Activated CD4-positive, alpha-beta T cell treated with anti-CD3 and anti-CD28 coated beads, Interleukin-2, amount 50 U/mL, for 48 hours (primary cell): ENCODE measurements at places on chromosomes 12 and 14.

- no peak for DNase-seq
Measured at GRCh38 chr14:100526632-100527031, 60.6 kb downstream of the BEGAIN start.

DNA sequence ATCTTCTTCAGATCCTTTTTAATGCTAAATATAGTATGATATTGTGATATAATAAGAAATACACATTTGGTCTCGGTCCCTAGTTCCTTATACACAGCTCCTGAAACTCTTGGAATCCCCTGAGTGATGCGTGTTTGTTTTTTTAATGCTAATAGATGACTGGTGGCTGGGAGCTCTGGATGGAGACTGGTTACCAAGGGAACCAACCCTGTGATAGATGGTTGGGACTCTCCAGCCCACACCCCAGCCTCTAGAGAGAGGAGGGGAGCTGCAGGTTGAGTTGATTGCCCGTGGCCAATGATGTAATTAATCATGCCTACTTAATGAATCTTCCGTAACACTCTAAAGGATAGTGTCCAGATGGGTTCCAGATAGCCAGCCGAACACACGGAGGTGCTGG lies 140.6 kb downstream of the FBXL14 start:
- DNase-seq = no peak

DNA sequence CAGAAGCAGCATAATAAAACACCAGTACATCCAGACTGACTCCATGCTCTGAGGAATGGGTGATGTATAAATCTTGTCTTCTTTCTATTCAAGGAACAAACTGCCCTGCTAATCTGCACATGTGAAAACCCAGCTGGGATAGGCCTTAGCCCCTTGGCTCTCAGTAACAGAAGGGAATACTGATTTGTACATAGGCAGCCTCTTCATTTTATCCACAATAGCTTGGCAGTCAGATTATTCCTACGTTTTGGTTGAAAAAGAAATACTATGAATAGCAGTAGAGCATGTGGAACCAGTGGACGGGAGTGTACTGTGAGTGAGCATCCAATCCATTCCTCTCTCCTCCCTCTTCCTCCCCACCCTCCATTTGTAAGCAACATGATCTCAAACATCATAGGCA lies 113.5 kb upstream of the ARHGAP5 start:
- no peak for DNase-seq

- no peak for DNase-seq
Measured at GRCh38 chr14:99035712-99036610, 236.0 kb downstream of the BCL11B start.

DNA sequence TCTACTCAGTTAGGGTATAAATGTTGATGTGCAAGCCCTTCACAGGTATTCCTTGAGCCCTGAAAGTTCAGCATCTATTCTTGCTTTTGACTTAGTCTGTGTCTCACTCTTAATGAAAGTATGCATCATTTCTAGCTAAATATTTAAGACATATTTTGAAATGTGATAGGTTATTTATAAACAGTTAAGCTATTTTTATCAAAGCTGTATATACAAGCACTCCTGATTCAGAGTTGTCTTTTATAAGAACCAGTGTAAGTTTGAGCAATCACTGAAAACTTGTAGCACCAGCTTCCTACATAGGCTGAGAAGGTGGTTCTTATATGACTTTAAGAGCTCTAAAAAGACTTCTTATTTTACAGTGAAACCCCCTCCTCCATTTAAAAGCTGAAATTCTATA lies 98.6 kb downstream of the MYF5 start:
- no peak for DNase-seq

DNA sequence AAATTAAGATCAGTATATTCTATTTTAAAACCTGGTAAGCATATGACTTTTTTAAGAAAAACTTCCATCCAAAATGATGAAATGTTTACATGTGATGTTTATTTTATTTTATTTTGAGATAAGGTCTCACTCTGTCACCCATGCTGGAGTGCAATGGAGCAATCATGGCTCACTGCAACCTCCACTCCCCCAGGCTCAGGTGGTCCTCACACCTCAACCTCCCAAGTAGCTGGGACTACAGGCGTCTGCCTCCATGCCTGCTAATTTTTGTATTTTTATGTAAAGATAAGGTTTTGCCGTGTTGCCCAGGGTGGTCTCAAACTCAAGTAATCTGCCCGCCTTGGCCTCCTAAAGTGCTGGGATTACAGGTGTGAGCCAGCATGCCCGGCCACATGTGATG lies 141.8 kb downstream of the ZFP36L1 start:
- no peak for DNase-seq
